ENCODE measurements at places on chromosomes 11 and 22.

DNA sequence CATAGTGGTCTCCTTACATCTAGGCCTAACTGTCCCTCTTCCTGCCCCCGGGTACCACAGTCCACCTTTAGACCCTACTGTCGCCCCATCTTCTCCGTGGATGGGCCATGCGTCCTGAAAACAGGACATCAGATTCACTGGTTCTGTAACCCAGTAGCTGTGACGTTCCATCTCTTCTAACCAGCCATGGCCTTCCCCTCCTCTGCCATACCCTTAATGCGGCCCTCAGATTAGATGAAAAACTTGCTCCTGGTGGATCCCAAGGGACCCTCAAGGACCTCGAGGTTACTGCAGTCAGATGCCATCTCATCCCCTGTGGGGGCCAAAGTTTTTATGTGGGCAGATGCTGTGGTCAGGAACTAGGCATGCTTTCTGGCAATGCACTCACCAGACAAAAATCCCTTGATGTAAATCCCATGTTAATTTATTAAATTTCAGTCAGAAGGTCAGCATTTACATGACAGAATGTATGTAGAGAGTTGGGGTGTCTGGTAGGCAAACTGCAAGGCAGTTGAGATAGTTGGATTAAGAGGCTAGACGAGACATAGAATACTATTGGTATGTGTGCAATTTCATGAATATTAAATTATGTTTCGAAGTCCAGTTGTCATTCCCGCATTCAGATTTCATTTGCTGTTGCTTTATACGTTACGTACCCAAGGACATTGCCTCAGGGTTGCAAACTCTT lies 64.3 kb downstream of the WNT11 start:
- peak; percentile 21 for DNase-seq

GRCh38 chr11:11170352-11171084 lies 182.5 kb downstream of the CSNK2A3 start:
- no peak for DNase-seq

GRCh38 chr11:34636127-34636526 lies 15.2 kb downstream of the EHF start:
- no peak for DNase-seq

GRCh38 chr11:12829131-12829530 lies 154.9 kb downstream of the TEAD1 start:
- no peak for DNase-seq

- DNase-seq, result no peak
These were observed 31.3 kb downstream of the MPPED1 start for GRCh38 chr22:43443152-43443471.

DNA sequence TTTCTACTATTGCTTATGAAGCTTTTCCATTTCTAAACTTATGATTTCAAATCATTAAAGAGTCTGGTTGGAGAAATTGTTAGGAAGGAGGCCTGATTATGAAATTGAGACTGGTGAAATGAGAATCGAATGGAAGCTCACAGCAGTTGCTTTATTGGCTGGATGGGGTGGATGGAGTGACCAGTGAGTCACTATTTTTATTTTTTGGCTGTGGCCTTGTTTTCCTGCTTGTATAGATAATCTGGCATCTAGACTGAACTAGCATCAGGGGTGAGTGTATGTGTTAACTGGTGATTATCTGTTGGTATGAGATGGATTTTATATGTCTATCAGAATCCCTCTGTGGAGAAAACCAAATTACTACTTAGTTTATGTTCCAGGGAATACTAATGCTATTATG lies 36.2 kb downstream of the UVRAG start:
- no peak for DNase-seq

DNA sequence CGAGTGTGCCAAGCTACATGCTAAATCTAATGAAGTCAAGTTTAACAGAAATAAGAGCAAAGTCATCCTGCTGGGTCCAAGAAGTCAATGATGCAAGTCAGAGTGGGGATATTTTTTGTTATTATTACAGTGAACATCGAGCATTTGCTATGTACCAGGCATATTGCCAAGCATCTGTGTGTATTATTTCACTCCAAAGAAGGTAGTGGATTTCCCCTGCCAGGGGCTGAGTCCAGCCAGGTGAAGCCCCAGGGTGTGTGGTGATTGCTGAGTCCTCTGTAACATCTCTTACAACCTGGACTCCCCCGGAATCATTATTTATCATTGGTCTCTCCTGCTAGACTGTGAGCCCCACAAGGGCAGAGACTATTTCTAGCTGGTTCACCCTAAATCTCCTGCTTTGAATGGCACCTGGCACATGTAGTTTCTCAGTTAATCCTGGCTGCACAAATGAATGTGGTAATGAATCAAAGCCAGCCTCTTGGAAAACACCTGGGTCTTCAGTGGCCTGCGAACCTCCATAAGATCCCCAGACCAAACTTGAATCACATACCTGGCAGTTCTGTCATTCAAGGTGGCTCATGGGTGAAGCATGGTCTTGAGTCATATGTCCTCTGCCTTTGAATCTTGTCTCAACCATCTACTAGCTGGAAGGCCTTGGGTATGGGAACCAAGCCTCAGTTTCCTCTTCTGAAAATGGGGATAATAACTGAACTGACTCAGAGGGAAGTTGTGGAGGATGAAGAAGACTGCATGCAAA lies 549.2 kb downstream of the MIAT start:
- peak; percentile 68 for DNase-seq

DNA sequence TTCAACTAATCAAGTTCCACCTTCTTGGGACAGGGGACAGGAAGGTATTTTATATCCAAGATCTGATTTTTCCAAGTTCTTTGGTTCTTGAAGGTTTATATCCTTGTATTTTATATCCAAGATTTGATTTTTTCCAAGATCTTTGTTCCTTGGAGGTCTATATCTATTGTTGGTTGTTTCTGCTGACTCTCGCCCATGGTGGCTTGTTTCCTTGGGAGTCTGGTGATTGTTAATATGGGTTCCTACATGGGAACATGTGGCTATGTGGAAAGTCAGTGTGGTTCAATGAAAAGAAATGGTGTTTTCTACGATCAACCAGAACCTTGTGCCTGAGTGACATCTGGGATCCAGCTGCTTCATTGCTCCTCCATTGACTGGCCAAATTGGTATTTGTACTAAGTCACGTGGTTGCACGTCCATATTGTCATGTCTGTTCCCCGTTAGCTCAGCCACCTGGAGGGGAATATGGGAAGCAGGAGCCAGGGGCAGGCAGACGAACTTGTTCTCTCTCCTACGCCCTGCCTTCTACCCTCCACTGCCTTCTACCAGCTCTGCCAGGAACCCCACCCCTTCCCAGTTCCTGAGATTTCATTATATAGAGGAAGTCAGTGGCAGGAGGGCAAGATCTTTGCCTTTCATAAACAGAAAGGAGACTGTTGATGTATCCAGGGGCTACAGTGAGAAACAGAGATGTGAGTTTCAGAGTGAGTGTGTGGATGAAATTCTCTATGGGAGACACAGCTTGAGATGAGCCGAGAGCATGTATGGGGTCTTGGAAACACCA lies 11.1 kb upstream of the CSF2RB start:
- no peak for DNase-seq

DNA sequence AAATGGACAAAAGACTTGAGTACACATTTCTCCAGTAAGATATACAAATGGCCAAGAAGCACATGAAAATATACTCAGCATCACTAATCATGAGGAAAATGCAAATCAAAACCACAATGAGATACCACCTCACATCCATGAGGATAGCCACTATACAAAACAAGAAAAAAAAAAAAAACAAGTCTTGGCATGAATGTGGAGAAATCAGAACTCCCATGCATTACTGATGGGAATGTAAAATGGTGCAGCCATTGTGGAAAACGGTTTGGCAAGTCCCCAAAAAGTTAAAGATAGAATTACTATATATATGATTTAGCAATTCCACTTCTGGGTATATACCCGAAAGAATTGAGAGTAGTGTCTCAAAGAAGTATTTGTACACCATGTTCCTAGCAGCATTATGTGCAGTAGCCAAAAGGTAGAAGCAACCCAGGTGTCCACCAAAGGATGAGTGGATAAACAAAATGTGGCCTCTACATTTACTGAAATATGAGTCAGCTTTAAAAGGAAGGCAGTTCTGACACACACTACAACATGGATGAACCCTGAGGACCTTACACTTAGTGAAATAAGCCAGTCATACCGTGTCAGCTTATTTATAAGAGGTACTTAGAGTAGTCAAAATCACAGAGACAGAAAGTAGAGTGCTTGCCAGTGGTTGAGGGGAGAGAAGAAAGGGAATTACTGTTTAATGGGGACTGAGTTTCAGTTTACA lies 146.3 kb downstream of the WNT7B start:
- DNase-seq, result peak; percentile 39

GRCh38 chr11:126337126-126337473 lies 18.4 kb upstream of the ST3GAL4 start:
- no peak for DNase-seq

GRCh38 chr11:114401311-114401710 lies 845 bp downstream of the RBM7 start:
- no peak for DNase-seq

DNA sequence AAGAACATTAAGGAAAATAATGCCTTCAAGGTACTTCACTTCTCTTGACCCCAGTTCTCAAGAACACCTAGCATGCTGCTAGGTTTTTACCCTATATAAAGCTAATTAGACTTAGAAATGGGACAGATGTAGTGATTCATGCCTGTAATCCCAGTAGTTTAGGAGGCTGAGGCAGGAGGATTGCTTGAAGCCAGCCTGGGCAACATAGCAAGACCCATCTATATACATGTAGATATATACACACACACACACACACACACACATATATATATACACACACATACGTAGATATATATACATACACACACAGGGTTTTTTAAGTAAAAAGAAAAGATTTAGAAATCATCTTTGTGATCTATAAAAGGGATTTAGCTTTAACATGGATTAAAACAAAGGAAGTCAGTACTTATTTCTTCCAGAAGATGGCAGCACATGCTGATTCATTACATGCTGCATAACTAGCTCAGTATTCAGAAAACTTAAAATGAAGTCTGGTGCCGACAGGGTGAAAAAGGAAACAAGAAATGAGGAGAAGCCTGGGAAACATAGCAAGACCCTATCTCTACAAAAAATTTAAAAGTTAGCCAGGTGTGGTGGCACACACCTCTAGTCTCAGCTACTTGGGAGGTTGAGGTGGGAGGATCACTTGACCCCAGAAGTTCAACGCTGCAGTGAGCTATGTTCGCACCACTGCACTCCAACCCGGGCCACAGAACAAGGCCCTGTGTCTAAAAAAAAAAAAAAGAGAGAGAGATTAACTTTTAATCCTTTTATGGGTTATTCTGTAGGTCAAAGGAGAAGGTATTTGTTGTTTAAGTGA lies 28.5 kb upstream of the RBX1 start:
- peak; percentile 63 for DNase-seq

DNA sequence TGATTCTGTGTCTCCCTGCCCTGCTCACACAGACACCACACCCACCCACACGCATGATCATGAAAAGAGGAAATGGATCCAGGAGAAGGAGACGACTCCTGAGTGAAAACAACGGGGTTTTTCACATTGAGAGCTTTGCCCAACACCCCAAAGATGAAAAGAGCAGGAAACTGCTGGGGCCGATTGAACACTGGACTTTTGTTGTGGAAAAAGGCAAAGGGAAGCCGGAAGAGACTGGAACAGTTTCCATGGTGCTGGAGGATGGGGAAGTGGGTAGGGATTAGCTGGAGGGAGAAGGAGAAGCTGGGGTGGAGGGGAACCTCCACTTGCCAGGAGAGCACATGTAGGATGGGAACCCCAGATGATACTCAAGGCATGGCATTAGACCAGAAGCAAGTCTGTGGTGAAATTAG lies 5.2 kb upstream of the SLC43A3 start:
- no peak for DNase-seq

- no peak for DNase-seq
These were observed 157.0 kb downstream of the CCDC34 start for GRCh38 chr11:27205779-27206570.

DNA sequence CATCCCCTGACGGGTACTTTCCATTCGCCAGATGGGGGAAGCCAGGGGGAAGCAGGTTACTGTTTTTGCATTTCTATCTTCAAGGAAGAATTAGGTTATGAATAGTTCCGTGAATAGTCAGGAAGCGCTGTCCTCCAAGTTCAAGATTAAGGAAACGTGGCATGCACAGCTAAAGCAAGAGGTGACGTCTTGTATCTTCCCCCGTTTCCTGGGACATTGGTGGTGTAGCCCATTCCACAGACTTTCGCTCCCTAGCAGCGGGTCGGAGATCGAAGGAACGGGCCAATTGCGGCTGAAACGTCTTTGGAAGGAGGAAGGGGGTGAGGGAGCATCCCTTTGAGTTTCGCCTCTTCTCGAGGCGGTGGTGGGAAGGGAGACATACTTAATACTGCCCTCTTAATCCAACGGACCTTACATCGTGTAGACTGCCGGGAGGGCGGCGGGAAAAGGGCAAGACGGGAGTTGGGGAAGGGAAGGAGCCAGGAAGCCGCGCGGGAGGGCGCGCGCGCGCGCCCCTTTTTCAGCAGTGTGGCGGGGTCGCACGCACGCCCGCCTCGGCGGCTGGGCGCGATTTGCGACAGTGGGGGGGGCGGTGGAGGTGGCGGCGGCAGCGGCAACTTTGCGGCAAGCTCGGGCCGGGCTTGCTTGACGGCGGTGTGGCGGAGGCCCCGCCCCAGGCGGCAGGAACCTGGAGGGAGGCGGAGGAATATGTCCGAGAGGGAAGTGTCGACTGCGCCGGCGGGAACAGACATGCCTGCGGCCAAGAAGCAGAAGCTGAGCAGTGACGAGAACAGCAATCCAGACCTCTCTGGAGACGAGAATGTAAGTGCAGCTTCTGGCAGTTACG lies at the start of gene EED:
EED (plus strand) TSS at position 232 of the 847 bp plus-strand sequence; CDS start at position 709, 477 bp downstream.
- peak; percentile 96 for DNase-seq

DNA sequence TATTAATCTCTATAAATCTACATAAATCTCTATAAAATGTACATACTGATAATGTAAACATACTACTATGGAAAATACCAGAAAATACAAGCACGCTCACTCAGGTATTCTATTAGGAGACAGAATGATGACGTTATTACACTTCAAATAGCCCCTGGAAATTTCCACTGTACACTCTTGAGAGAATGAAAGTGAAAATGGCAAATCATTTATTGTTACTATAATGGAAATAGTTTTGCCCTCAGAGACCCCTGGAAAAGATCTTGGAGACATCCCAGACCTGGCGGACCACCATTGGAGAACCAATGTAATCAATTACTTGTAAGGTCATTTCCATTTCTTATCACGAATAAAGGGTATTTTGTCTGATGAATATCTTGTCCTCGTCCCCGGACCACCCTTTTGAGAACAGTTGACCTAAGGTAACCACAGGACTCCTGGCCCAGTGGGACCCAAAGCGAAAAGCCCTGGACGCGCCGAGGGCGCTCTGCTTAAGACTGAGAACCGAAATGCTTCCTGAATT lies 509 bp upstream of the PRRG4 start:
- DNase-seq, result no peak

- DNase-seq, result peak; percentile 33
These were observed 2.9 kb downstream of the BCR start for GRCh38 chr22:23183061-23183698.
